Fibroblast of lung (primary cell): ENCODE measurements at places on chromosomes 7 and 10. TPM values are rescaled to one million over a fixed set of nuclear protein-coding genes. Genes with fewer than 3 reads are reported as not detected.

GRCh38 chr7:65268782-65269149, 104.9 kb upstream of the ZNF92 start:
- H3K27me3 ChIP-seq, result peaks cover 8% of the 10 kb centered on the region
- no peaks in the 10 kb centered on the region for H3K36me3 ChIP-seq
- no peaks in the 10 kb centered on the region for H3K4me1 ChIP-seq
- no peak overlapping the region for H3K27ac ChIP-seq

GRCh38 chr7:29435902-29436301, 127.7 kb upstream of the PRR15 start:
- H3K36me3 ChIP-seq, result no peaks in the 10 kb centered on the region
- no peak overlapping the region for H3K4me3 ChIP-seq
- H3K27ac ChIP-seq, result no peak overlapping the region
- no peaks in the 10 kb centered on the region for H3K4me1 ChIP-seq

The EBF3 gene
- total RNA-seq, result under 0.01 and 0.17 TPM in 2 replicates

The WASHC2A gene
- total RNA-seq, result 62.9 and 64.2 TPM in 2 replicates

- H3K4me3 ChIP-seq, result no peak overlapping the region
- no peak overlapping the region for H3K27ac ChIP-seq
- no peaks in the 10 kb centered on the region for H3K4me1 ChIP-seq
- no peaks in the 10 kb centered on the region for H3K36me3 ChIP-seq
These were observed 152.5 kb downstream of the SLC25A13 start for GRCh38 chr7:96169439-96169838.

GRCh38 chr10:2744547-2745200, 322.7 kb upstream of the PFKP start:
- no peak overlapping the region for H3K27ac ChIP-seq
- H3K4me3 ChIP-seq, result no peak overlapping the region
- H3K36me3 ChIP-seq, result no peaks in the 10 kb centered on the region

The HMX2 gene
- total RNA-seq, result not detected in 2 replicates

The VPS50 gene
- 43.7 and 46.4 TPM in 2 replicates for total RNA-seq

DNA sequence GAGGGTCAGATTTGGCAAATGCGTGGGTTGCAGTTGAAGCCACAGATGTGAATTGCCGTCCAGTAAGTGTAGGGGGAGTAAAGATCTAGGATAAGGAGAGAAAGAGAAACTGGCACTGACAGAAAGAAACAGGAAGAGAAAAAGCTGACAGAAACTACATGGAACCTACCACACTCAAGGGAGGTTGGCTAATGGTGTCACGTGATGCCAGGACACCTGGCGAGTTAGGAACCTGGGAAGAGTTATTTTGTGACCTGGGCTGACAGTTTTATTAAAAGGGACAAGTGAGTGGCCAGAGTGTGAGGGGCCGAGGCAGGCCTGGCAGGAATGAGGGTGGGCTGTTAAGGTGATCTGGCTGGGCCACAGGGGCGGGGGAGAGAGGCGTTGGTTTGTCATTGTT, 188.7 kb downstream of the ADARB2 start:
- no peak overlapping the region for H3K27ac ChIP-seq
- no peaks in the 10 kb centered on the region for H3K27me3 ChIP-seq
- H3K36me3 ChIP-seq, result no peaks in the 10 kb centered on the region

DNA sequence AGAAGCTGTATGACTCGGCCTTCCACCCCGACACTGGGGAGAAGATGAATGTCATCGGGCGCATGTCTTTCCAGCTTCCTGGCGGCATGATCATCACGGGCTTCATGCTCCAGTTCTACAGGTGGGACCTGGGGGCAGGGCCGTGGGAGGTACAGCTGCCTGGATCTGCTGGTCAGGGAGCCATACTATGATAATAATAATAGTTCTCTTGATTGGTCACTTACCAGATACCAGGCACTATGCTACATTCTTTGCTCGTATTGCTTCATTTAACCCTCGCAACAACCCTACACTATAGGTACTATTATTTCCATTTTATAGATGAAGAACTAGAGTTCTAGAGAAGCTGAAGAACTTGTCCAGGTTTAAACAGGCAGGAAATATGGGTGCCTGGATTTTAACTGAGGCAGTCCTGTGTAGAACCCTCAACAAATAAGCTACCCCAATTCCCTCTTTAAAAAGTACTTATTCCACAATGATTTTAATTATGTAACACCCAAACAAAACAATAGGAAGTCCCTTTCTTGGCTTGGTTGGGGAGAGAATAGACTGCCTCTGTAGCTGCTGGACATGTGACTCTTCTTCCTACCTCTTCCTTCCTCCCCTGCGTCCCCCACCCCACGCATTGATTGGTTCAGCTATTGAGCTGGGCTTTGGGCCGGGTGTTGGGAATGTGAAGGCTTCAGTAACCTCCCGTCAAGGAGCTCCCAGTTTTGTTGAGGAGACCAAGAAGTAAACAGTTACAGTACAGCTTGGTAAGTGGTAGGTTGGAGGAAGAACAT, 12.8 kb downstream of the SFXN2 start:
- H3K36me3 ChIP-seq, result peaks cover 4% of the 10 kb centered on the region
- no peaks in the 10 kb centered on the region for H3K27me3 ChIP-seq
- no peak for DNase-seq
- no peaks in the 10 kb centered on the region for H3K4me1 ChIP-seq
- H3K4me3 ChIP-seq, result no peak overlapping the region

DNA sequence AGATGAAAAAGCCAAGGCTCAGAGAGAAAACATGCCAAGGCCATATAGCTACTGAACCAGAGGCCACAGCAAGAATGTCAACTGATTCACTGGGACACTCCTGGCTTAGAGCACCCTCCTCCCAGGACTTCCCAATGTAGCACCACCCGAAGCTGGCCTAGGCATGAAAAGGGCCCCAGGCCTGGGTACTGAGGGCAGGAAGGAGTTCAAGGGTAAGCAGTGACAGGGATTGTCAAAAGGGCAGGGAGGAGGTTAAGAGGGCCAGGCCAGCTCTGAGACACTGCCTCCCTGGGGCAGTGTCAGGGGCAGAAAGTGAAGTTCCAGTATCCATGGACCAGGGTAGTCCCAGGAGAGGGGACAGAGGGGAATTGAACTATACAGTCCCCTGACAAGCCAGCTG, 57.8 kb downstream of the FRMPD2 start:
- no peak overlapping the region for H3K4me3 ChIP-seq
- H3K27me3 ChIP-seq, result no peaks in the 10 kb centered on the region
- H3K27ac ChIP-seq, result no peak overlapping the region
- H3K36me3 ChIP-seq, result no peaks in the 10 kb centered on the region
- DNase-seq, result no peak

GRCh38 chr10:32988604-32989003, 30.6 kb upstream of the ITGB1 start:
- no peak overlapping the region for H3K27ac ChIP-seq
- H3K36me3 ChIP-seq, result no peaks in the 10 kb centered on the region
- peaks cover 18% of the 10 kb centered on the region for H3K4me1 ChIP-seq
- H3K27me3 ChIP-seq, result no peaks in the 10 kb centered on the region
- no peak overlapping the region for H3K4me3 ChIP-seq

DNA sequence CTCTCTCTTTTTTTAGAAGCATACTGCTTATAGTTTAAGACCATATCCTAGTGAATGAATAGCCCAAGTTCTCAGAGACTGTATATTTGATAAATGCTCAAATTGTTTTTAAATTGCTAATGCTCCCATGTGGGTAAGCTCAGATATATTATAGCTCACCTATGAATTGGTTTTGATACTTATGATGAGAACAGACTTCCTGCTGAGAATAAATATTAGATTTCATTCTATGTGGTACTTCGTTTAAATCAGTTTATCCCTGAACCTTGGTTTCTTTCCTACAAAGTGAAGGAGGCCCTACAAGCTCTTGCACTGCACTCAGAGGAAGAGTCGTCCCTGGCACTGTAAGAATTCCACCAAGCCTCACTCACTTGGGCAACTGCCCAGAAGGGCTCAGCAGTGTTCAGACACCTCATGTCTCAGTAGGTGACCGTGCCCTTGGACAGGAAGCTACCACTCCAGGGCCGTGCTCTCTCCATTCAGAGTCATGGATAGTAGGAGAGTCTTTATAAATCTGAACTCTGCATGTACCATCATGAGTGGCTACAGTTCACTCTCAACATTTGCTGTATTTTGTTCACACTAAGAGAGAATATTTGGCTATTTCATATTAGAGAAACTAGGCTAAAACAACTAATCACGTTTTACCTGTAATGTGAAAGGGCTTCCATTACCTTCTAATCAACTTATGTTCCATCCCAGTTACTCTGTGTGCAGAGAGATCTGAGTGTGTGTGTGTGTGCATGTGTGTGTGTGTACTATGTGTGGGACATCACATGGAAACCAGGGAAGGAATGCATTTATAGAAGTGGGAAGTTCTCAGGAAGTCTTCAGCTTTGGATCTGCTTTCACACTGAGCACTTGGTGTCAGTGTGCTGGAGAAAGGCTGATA, 93.8 kb downstream of the PTPRE start:
- no peak overlapping the region for H3K27ac ChIP-seq
- no peaks in the 10 kb centered on the region for H3K4me1 ChIP-seq
- peak; percentile 65 for DNase-seq
- H3K27me3 ChIP-seq, result no peaks in the 10 kb centered on the region
- no peak overlapping the region for H3K4me3 ChIP-seq
- no peaks in the 10 kb centered on the region for H3K36me3 ChIP-seq

GRCh38 chr7:151923097-151923876, 33.0 kb upstream of the GALNTL5 start:
- no peak overlapping the region for H3K27ac ChIP-seq
- DNase-seq, result no peak
- no peak overlapping the region for H3K4me3 ChIP-seq
- H3K36me3 ChIP-seq, result no peaks in the 10 kb centered on the region
- H3K27me3 ChIP-seq, result no peaks in the 10 kb centered on the region
- no peaks in the 10 kb centered on the region for H3K4me1 ChIP-seq

The EPO gene
- not detected in 2 replicates for total RNA-seq

DNA sequence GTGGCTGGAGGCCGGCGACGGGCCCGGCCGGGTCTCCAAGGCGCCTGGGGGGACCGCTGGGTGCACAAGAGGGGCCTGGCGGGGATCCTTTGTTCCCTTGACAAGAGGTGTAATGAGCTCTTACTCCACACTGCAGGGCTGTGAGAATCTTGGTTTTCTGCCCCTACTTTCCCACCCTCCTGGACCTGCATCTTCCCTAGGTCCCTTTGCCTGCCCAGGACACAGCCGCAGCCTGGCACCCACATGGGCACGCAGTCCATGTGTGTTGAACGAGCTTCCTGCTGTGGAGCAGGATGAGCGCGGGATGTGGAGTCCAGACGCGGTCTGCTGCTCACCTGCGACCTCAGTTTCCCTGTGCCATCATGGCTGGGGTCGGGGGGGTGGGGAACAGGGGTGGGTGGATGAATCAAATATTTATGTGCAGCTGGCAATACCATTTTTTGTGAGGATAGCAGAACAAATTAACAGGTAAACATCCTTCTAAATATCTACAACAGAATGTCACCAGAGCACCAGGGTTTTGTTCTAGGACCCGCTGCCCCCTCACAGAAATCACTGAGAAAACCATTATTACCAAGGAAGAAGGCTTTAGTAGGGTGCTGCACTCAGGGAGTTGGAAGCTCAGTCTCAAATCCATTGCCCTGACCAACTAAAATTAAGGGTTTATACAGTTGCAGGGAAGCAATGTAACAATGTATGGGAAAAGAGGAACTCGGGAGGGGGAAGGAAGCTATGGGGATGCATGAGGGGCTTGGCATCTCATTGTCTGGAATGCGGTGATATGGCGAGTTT, 474 bp upstream of the NSMCE4A start:
- peak overlapping the region; percentile 79 for H3K27ac ChIP-seq
- H3K27me3 ChIP-seq, result no peaks in the 10 kb centered on the region
- DNase-seq, result no peak
- H3K4me3 ChIP-seq, result peak overlapping the region; percentile 80

The POLR3A gene
- total RNA-seq, result 14.1 and 16.8 TPM in 2 replicates

The LUC7L2 gene
- 33.4 and 38.5 TPM in 2 replicates for total RNA-seq

GRCh38 chr7:20747001-20747400, 39.7 kb downstream of the SP8 start:
- no peaks in the 10 kb centered on the region for H3K4me1 ChIP-seq
- no peaks in the 10 kb centered on the region for H3K27me3 ChIP-seq
- H3K27ac ChIP-seq, result no peak overlapping the region
- no peaks in the 10 kb centered on the region for H3K36me3 ChIP-seq
- no peak overlapping the region for H3K4me3 ChIP-seq

DNA sequence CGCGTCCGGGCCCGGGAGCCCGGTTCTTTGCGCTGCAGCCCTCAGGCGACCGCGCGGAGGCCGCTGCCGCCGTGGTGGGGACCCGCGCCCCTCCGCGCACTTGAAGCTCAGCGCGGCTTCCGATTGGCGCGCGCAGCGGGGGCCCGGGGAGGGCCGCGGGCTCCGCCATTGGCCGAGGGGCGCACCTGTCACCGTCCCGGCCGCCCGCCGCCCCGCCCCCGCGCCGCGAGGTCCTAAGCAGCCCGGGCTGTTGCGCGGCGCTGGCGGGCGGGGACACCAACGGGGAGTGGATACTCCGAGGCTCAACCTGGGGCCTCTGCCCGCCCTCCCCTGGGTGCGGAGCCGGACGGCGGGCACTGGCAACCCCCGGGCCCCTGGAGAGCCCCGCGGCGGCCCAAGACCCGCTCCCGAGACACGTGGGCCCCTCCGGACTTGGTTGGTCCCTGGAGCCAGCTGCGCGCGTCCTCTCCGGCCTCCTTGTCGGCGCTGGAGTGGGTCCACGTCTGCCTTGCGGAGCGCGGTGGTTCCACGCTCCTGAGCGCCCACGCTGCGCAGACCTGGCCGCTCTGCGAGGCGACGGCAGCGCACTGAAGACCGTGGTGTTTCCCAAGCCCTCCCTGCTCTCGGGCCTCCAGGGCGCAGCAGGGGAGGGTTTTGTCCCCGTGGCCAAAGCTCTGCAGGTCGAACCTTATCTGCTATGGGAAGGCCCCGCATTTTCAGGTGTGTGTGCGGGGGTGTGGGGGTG, at the start of gene MNX1:
TSS of gene MNX1 (minus strand) at position 76 of the 745 bp plus-strand sequence. CDS start 313 bp downstream, outside the sequence.
- peak; percentile 15 for DNase-seq
- no peaks in the 10 kb centered on the region for H3K36me3 ChIP-seq
- peaks cover 78% of the 10 kb centered on the region for H3K27me3 ChIP-seq
- H3K4me3 ChIP-seq, result no peak within 1 kb of the TSS
- H3K4me1 ChIP-seq, result no peaks in the 10 kb centered on the region

DNA sequence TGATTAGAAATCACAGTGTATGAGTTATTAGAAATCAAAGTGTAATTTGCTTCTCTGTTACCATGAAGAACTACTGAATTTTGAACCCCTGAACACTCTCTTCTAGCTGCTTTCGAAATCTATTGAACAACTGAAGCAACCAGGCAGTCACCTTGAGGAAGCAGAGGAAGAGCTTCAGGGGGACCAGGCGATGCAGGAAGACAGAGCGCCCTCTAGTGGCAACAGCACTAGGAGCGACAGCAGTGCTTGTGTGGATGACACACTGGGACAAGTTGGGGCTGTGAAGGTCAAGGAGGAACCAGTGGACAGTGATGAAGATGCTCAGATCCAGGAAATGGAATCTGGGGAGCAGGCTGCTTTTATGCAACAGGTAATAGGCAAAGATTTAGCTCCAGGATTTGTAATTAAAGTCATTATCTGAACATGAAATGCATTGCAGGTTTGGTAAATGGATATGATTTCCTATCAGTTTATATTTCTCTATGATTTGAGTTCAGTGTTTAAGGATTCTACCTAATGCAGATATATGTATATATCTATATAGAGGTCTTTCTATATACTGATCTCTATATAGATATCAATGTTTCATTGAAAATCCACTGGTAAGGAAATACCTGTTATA, 170.7 kb downstream of the HDAC9 start:
- H3K4me1 ChIP-seq, result no peaks in the 10 kb centered on the region

The ZNF277 gene
- total RNA-seq, result 66.6 and 83.0 TPM in 2 replicates

The HELLS gene
- 3.9 and 5.6 TPM in 2 replicates for total RNA-seq

The TCAF2 gene
- 1.3 and 1.5 TPM in 2 replicates for total RNA-seq

The KIAA1549 gene
- 0.66 and 0.77 TPM in 2 replicates for total RNA-seq
